Calu3 (cell line): ENCODE measurements at places on chromosomes 12 and 14. TPM values are rescaled to one million over a fixed set of nuclear protein-coding genes. Genes with fewer than 3 reads are reported as not detected.
A peak's percentile ranks its signal among the peaks of the same experiment; 100 is the strongest.

DNA sequence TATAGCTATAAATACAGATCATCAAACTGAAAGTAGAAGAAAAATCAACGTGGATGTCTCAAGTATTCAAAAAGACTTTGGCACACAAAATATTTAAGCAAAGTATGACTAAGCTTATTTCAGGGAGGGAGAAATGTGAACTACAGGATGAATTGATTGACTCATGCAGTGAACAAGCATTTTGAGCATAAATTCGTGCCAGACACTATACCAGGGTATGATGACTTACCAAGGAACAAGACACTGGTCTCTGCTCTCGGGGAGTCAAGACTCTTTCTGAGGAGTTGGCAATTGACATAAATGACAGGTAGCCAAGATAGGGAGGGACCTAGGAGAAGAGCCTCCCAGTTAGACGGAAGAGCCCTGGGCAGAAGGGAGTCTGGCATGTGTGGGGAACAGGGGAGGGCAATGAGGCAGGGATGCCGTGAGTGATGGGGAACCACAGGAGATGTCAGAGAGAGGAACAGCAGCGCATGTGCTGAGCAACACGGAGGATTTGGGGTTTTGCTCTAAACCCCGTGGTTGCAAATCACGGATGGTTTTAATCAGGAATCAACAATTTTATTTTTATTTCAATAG is 115.2 kb downstream of the TMEM132D start:
- no peak overlapping the region for H3K27ac ChIP-seq
- DNase-seq = no peak
- no peak overlapping the region for H3K4me3 ChIP-seq

DNA sequence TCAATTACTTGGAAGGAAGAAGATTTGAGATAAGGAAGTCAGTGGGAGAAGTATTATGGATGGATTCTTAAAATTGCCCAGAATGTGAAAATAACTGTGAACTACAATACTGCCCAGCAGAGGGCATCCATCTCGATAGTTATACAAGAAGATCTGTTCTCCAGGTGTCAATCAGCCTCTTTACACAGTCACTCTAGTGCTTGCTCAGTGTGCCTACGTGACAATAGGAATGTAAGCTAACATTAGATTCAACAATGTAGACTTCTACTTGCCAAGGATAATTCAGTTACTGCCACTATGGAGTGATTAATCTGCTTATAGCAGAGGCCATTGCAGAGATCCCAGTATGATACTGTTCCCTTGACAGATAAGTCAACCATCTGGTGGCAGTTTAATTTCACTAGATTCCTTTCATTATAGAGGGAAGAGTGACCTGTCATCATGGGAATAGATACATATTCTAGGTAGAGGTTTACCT is 10.6 kb upstream of the MAP4K5 start:
- H3K27me3 ChIP-seq = no peaks in the 10 kb centered on the region
- H3K27ac ChIP-seq = no peak overlapping the region
- peaks cover 32% of the 10 kb centered on the region for H3K4me1 ChIP-seq
- H3K4me3 ChIP-seq = no peak overlapping the region
- peak; percentile 38 for DNase-seq

DNA sequence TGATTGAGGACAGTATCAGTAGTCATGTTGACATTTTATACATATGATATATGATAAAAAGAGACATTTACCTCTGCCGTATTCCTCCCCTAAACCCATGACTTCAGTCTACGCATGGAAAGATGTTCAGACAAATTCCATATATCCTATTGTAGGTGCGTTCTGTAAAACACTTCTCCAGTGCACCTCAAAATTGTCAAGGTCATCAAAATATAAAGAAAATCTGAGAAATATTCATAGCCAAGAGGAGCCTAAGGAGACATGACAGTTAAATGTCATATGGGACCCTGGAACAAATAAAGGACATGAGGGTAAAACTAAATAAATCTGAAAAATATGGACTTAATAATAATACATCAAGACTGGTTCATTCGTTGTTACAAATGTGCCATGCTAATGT is 71.5 kb downstream of the CCER1 start:
- DNase-seq = no peak
- no peak overlapping the region for H3K4me3 ChIP-seq
- no peaks in the 10 kb centered on the region for H3K4me1 ChIP-seq
- no peaks in the 10 kb centered on the region for H3K36me3 ChIP-seq
- H3K27me3 ChIP-seq = no peaks in the 10 kb centered on the region
- H3K27ac ChIP-seq = no peak overlapping the region

DNA sequence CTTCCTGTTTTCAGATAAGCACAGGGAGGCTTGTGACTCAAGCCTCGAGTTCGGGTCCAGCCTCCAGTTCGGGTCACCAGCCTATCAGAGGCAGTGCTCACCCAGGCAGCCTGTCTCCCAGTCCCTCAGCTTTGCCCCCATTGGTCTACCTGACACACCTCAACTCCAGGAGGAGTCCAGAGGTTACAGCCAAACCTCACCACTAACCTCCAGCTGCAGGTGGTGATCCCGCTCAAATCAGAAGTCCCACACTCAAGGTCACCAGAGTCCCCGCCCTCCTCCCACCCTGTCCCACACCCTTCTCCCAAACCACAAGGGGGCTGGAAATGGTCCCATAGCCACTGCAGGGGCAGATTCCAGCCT is 42.1 kb downstream of the KDM2B start:
- peaks cover 28% of the 10 kb centered on the region for H3K36me3 ChIP-seq
- H3K4me3 ChIP-seq = peak overlapping the region; percentile 84
- peak overlapping the region; percentile 90 for H3K27ac ChIP-seq
- H3K27me3 ChIP-seq = no peaks in the 10 kb centered on the region
- peaks cover 21% of the 10 kb centered on the region for H3K4me1 ChIP-seq
- peak; percentile 43 for DNase-seq

SLC25A47 gene
- not detected in 2 replicates for total RNA-seq

ANKS1B gene
- total RNA-seq = 1.5 and 1.7 TPM in 2 replicates

ATP5MC2 gene
- total RNA-seq = 169 and 173 TPM in 2 replicates

STYK1 gene
- total RNA-seq = 8.4 and 10.7 TPM in 2 replicates

CD4 gene
- total RNA-seq = not detected in 2 replicates

FOXA1 gene
- 108 and 131 TPM in 2 replicates for total RNA-seq

TRIM9 gene
- 1.6 TPM in 2 replicates for total RNA-seq

C1QL4 gene
- total RNA-seq = not detected in 2 replicates

KLRC4 gene
- not detected in 2 replicates for total RNA-seq
